Thymus (tissue), 14 donors: ENCODE measurements at places on chromosomes 7 and 10.

- no peak for DNase-seq
These were observed 302.6 kb downstream of the KLF6 start for GRCh38 chr10:3482200-3482993.

- no peak for DNase-seq
These were observed 27.6 kb downstream of the WDR86 start for GRCh38 chr7:151382079-151382885.

- no peak for DNase-seq
These were observed 330.6 kb upstream of the LRRN3 start for GRCh38 chr7:110760341-110760740.

GRCh38 chr10:120979435-120980278 is 128.5 kb downstream of the WDR11 start:
- no peak for DNase-seq

DNA sequence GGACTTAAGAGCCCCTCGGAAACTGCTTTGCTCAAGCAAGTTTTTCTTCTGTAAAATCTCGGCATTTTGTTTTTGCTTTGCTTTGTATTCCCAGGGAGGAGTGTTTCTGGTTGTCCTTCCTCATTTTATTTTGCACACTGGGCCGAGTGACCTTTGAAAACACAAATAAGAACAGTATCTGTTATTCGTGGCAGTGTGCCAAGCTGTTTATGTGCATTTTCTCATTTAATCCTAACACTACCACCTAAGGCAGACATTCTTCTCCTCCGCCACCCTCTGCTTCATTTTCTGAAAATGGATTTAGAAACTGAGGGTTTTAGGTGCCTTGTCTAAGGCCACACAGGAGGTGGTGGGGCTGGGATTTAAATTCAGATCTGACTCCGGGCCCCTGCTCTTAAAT is 218.5 kb downstream of the TCF7L2 start:
- no peak for DNase-seq

DNA sequence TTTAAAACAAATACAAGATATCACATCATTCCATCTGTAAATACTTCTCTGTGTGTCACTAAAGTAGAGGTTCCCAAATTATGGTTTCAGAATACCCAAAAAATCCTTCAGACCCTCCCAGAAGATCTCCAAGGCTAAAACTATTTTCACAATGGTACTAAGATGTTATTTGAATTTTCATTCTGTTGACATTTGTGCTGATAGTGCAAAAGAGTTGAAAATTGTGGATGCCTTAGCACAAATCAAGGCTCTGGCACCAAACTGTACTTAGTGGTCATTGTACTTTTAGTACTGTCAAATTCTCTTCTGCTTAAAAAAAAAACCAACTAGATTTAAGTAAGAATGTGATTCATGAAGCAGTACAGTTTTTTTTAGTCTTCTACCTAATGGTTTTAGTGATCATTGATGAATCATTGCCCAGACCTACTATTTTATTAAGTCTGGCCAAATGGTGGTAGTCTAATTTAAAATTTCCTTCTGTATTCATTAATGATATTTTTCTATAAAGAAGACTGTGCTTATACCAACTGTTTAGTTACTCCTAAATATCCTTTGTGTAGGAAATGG is 50.5 kb downstream of the TPST1 start:
- no peak for DNase-seq
